NCI-H1436 (cell line): ENCODE measurements at places on chromosomes 12 and 14.

DNA sequence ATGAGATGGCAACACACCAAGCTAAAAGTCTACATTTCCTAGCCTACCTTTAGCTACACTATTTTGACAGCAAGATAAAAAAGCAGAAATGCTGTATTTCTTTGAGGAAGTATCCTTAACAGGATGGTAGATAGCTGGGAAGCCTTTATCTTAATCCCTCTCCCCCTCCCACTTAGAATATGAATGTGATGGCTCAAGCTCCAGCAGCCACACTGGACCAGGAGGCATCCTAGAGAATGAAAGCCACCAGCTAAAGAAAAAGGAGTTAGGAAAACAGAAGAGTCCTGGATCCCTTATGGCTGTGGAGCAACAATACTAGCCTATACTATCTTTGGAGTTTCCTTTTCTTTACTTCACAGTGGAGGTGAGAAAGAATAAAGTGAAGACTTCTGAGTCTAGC lies 15.1 kb downstream of the NAP1L1 start:
- no peak for DNase-seq

DNA sequence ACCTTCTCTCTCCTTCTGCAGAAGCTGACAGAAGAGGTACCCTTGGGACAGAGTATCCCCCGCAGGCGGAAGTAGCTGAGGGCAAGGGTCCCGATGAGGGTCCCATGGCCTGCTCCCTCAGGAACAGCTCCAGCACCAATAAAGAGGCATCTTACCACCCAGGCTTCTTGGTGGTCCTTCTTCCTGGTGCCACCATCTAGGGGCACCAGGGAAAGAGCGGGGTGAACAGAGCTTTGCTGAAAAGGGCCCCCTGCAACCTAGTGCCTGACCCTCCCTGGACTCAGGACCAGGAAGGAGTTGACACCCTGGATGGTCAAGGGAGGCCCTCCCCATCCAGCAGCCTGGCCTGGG lies 591 bp upstream of the IRF9 start:
- DNase-seq, result no peak

DNA sequence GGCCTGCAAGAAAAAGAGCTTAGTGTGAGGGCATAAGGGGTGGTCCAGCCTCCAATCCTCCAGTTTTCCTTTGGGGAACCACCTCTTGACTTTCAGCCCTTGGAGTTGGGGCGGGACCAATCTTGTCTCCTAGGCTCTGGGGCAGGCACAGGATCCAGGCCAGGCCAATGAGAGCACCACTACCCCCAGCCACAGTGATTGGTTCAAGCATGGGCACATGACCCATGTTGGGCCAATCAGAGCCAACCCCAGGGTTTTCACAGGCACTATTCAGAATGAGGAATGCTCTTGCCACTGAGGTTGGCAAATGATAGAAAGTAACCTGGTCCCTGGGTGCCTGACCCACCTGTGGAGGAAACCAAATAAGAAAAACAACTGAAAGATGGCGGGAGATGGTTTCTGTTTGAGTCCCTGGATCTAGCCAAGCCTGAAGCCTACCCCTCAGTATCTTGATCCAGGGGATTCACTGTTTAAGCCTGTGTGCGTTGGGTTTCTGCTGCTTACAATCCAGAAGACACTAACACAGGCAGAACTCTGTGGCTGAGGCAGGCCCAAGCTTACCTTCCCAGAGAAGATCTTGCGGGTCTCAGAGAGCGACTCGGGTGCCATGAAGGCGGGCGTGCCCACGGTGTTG lies 42.9 kb downstream of the P2RX4 start:
- DNase-seq, result no peak

DNA sequence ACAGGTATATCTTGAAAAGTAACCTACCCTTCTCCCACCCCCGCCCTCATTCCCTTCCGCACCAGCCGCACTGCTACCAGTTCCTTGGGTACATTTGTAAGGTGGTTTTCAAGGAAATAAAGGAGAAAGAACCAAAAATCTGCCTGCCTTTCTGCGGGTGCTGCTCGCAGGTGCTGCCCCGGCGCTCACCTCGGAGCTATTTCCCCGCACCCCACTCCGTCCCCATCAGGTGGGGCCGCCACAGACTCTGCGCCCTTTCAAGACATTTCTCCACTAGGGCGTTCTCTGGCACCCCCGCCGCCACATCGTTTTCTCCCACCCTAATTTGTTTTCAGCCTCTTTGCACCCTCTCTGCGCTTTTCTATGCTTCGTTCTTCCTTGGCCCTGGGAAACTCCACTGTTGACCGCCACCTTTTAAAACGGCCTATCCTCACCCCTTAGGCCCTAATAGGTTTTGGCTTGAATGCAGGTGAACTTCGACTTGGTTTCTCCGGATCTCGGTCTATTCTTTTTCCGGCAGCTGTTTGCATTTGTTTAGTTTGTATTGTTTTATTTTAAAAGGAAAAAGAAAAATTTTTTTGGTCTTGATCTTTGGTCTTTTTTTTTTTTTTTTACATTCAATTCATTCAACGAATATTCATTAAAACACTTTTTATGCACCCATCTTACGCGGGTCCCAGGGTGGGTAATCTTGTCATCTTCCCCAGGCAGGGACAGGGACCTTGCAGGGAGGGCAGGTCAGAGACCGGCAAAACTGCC lies 3.0 kb downstream of the VSX2 start:
- DNase-seq, result no peak

DNA sequence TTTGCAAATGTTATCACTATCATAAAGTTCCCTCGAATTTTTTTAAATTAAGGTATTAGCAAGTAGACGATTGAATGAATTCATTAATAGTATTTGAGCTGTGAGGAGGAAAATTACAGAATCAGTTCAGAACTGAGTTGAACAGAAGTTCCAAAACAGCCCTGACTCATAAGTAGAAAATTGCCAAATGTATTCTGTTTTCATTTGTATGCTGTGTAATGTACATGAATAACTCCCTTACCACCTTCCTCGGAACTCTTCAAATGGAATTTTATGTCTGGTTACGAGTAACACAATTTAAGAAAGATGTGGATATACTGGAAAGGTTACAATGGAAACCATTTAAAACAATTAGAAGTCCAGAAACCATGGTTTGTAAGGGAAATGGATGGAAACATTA lies 283.3 kb upstream of the FAR2 start:
- no peak for DNase-seq

DNA sequence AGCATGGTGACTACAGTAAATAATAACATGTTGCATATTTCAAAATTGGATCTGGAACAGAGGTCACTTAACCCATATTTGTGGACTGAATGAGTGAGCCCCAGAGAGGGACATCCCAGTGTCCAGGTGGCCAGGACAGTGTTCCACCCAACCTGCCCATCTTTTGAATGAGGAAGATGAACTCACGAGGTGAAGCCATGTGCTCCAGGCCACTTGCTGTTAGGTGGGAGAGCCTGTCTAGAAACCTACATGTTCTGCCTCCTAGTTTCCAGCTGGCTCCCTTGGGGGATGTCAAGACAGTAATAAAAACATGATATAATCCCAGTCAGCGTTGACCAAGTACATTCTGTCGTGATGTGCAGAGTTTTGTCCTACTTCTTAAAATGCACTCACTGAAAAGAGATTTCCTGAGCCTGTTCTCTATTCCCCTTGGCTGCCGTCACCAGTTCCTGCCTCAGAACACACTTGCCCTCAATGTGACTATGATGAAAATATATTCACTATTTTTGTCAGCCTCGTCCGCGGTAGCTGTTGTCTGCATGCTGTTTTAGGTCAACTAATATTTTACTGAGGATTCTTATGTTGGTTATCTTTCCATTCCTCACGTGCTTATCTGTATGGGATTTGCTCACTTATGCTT lies 25.7 kb downstream of the TSPAN9 start:
- DNase-seq, result no peak
